ENCODE measurements at places on chromosomes 12 and 14.

GRCh38 chr14:70186900-70187451 lies 1.8 kb downstream of the SLC8A3 start:
- no peak for DNase-seq

DNA sequence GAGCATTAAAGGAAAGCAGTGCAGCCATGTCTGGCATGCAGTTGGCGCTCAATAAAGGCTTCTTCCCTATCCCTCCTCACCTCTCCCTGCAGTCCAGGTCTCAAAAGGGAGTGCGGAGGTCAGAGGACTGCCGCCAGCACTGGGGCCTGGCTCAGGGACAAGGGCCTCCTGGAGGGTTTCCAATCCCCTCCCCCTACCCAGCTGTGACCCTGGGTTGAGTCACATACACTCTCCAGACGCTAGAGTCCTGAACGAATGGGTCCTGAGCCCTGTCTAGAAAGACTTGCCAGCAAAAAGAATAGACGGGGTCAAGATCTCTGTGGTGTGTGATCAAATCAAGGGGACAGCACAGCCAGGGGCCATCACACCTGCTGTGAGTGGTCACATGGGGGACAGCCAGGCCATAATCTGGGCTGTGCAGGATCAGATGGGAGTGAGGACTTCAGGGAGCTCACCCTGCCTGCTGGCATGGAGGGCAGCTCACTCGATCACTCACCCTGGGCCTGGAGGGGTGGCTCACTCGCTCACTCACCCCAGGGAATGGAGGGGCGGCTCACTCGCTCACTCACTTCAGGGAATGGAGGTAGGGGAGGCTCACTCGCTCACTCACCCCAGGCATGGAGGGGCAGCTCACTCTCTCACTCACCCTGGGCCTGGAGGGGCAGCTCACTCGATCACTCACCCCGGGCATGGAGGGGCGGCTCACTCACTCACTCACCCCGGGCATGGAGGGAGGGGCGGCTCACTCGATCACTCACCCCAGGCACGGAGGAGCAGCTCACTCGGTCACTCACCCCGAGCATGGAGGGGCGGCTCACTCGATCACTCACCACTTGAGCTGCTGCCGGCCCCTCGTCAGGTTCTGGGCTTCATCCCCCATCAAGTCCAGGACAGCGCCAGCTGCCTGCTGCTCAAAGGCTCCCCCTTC lies 12.8 kb downstream of the CFAP73 start:
- DNase-seq = no peak

- DNase-seq = no peak
Measured at GRCh38 chr12:73906757-73907156, 630.9 kb upstream of the ATXN7L3B start.

- DNase-seq = no peak
Measured at GRCh38 chr12:16218234-16218633, 59.3 kb downstream of the SLC15A5 start.

DNA sequence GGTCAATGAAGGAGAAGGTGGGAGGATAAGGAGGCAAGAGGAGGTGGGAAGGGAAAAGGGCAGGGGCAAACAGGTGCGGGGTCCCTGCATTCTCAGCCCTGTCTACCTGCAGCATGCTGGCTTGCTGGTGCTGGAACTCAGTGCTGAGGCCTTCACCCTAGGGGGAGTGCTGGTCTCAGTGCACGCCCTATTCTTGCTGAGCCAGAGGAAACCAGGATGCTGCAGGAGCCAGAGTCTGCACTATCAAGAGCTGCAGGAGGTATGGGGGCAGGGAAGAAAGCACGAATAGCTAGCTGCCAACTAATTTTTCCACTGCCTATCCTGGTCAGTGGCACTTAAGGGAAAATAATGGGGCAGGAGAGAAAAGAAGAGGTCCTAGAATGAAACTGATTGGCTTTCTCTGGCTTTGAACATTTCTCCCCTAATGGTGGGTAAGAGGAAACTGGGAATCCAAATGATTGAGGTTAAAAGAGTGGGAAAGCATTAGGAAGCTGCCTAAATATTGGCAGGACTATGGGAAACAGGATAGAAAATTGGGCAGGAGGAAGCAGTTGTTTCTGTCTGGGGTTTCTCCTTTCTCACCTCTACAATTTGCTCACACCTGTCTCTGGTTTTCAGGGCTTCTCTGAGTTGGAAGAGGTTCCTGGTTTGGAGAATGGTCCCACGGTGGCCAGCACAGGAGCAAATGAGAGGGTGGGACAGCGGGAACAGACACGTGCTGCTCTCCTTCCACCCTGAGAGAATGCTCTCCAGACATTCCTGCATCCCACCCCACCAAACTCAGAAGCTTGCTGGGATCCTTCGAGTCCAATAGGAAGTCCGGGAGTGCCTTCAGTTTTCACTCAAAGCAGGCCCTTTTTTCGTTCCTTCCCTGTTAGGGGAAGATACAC lies 1.9 kb downstream of the TMEM253 start:
- no peak for DNase-seq

All from fibroblast of skin of left biceps (primary cell).